Activated naive CD8-positive, alpha-beta T cell treated with anti-CD3 and anti-CD28 coated beads for 36 hours (primary cell): ENCODE measurements at places on chromosomes 12 and 14. TPM values are rescaled to one million over a fixed set of nuclear protein-coding genes. Genes with fewer than 3 reads are reported as not detected.
A peak's percentile ranks its signal among the peaks of the same experiment; 100 is the strongest.

Gene GLIPR1L1
- total RNA-seq = not detected

Gene KCNC2
- not detected for total RNA-seq

Gene CRIP1
- 87.3 TPM for total RNA-seq

Gene FAM161B
- total RNA-seq = 1.1 TPM

Gene MBD6
- total RNA-seq = 44.8 TPM

Gene LRRIQ1
- total RNA-seq = not detected

Gene ADAMTS20
- not detected for total RNA-seq

Gene PZP
- total RNA-seq = not detected

Gene TMEM253
- total RNA-seq = not detected

Gene CCDC88C
- 56.7 TPM for total RNA-seq

- peak; percentile 22 for DNase-seq
Measured at GRCh38 chr14:24298892-24299254, 707 bp downstream of the DHRS1 start.

DNA sequence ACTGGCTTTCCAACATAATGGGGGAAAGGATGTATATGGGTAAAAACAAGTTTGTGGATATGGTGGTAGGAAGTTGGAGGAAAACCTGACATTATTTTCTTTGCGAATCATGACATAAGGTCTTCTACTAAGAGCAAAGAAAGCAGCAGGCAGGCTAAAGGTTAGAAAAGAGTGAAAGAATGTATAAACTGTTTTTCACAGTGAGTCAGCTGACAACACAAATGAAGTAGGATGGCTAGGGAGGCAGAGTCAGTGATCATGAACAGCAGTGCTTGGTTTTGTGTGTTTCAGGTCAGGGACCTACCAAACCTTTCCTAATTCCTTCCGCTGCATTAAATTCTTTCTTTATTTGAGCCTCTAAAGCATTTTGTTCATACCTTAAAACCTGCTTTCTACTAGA is 46.3 kb upstream of the CATSPERB start:
- DNase-seq = no peak

DNA sequence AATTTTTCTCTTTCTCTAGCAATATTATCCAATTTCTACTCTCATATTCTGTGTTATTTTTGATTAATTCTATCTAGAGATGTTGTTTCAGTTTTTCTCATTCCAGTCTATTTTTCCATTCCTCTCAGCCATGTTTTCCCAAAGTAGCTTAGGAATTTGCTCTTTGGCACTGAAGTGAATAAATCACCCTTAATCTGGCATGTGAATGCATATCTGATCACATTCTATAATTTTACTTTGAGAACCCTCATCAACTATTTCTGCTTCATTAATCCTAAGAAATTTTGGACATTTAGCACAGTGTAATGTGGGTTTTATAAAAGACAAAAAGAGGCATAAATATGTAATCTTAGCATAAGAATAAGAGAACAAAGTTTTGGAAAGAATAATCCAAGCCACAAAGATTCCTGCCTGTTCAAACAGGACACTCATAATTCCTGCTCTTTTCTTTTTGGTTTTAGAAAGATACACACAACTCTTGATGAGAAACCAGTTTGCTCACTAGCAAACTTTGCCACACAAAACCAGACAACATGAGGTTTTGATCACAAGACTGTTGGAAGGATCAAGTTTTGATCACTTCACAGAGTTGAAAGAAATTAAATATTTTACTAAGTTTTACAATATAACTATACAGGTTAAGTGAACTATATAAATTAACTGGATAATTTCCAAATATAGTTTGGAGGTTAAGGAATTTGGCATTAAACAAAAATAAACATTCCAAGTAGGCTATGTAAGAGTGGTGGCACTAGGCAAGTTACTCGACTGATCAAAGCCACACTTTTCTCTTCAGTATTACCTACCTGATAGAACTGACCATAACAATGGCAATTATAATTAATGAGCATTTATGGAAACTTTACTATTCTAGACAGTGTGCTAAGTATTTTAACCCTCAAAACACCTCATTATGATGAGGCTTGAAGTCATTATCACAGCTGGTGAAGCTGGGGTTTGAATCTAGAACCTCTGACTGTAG is 226.6 kb upstream of the TMTC1 start:
- DNase-seq = no peak

GRCh38 chr12:101287357-101287756 is 7.5 kb downstream of the UTP20 start:
- DNase-seq = no peak

DNA sequence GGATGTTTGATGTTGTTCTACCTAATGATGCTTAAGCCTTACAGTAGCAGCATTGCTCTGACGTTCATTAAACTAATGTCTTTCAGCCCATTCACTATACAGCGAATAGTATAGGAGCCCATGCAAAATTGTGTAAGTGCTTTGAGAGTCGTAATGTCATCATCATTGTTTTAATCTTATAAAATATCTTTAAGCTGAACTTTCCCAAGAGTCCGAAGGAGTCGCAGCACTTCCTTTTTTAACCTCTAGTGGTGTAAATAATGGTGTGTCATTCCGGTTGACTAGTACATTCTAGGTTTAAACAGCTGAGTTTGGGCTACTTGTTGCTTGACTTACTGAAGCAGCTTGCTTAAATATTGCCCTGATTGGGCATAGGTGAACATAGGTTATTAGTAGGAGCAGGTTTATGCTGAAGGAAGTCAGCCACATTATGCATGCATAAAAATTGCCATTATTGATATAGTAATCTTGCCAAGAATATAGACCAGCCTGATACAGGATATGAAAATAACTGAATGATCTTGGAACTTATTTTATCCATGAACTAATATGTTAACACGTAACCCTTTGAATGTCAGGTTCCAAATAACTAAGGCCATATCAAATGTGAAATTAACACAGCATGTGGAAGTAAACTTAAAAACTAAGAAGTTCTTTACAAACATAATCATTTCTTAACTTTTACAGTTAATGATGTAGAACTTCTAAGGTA is 2.6 kb downstream of the WNK1 start:
- DNase-seq = no peak

GRCh38 chr12:979349-979748 is 11.7 kb upstream of the ERC1 start:
- no peak for DNase-seq

DNA sequence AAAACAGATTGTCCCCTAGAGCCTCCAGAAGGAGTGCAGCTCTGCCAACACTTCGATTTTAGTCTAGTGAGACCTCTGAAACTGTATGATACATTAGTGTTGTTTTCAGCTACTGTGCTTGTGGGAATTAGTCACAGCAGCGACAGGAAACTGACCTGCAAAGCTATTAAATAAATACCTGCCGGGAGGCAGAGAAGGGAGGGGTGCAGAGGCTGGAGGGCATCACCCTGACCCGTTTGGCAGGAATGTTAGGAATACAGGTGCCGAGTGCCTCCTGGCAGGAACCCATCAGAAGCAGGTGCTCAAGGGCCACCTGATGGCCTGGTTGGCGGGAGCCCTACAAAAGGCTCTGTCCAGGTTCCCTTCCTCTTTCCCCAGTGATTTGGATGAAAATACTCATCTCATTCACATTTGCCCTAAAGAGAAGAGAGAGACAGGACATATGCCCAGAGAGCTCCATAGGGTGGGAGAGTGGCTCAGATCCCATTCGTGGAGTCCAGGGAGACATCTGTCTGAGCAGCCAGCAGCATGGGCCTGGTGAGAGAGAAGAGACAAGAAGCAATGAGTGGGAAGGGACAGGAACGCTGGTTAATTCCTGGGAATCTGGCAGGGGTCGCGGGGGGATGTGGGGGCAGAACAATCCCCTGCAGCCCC is 44.6 kb downstream of the C14orf132 start:
- no peak for DNase-seq

DNA sequence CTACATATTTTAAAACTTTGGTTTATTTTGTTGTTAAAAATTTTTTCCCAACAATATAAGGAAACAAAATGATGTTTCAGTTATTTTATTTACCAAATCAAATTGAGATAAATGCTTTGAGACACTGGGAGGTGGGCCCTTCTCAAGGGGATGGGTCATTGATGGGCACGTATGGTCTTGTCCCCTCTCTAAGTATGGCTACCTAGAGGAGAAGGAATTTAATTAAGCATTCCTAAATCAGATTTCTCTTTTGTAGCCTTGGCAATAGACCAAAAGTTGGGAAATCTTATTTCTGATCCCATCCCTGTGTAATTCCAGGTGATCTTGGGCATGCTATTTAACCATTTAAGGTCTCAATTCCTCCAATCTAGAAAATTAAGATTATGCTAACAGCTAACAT is 79.0 kb downstream of the SCN8A start:
- DNase-seq = no peak

DNA sequence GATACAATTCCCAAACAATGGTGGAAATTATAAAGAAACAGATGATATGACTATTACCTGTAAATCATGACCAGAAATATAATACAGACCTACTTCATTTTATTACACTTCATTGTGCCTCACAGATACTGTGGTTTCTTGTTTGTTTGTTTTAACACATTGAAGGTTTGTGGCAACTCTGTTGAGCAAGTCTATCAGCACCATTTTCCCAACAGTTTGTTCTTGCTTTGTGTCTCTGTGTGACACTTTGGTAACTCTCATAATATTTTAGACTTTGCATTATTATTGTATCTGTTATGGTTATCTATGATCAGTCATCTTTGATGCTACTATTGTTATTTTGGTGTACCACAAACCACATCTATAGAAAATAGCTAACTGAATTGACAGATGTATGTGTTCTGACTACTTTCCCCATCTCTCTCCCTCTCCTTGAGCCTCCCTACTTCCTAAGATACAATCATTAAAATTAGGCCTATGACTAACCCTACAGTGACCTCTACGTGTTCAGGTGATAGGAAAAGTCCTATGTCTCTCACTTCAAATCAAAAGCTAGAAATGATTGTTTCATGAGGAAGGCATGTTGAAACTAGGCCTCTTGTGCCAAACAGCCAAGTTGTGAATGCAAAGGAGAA is 49.1 kb downstream of the FBXO33 start:
- no peak for DNase-seq

DNA sequence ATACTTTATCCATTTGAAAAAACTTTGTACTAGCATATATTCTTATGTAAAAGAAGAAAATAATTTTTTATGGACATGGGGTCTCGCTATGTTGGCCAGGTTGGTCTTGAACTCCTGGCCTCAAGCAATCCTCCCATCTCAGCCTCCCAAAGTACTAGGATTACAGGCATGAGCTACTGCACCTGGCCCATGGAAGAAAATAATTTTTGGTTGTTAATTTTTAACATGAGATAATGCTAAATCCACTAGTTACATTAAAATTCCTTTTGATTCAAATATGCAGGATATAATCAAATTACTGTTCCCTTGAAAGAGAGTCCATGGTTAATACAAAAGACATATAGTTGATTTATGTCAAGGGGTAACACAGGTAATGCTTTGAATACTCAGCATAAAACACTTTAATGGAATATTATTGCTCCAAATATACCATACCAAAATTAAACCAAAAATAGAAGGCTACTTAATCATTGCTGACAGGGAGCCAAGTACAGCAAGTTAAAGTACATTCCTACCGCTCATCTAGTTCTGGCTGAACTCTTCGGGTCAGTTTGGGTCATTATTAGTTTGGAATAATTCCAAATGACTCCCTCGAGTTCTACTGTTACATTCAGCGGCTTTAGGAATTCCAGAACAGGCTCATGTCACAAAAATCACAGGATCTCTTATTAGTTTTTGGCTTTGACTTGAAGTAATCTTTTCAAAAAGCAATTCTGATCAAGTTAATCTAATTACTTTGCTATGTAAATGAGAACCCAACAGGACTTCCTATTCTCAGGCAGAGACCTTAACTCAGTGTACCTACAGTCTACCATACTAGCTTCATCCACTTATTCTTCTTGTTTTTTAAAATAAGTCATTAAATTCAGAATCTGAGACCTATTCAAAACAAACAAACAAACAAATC is 6.1 kb downstream of the SOS2 start:
- no peak for DNase-seq

- DNase-seq = no peak
Measured at GRCh38 chr14:74064426-74064825, 19.8 kb downstream of the ALDH6A1 start.

DNA sequence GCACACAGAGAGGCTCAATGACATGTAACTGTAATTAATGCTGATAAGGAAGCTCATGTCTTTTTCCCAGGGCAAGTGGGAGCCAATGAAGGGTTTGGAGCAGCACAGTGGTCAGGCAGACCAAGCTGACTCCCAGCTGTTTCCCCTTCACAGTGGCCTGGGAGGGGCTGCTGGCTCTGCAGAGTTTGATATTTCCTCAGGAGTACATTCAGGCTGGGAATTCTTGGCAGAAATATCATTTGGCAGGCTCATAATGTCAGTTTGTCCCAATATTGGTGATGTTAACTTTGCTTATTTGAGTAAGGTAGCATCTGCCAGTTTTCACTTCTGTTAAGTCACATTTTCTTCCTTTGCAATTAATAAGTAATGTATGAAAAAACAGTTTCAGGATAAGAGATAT is 247.0 kb downstream of the EMP1 start:
- no peak for DNase-seq

- no peak for DNase-seq
Measured at GRCh38 chr14:101020834-101021370, 117.4 kb upstream of the RTL1 start.

DNA sequence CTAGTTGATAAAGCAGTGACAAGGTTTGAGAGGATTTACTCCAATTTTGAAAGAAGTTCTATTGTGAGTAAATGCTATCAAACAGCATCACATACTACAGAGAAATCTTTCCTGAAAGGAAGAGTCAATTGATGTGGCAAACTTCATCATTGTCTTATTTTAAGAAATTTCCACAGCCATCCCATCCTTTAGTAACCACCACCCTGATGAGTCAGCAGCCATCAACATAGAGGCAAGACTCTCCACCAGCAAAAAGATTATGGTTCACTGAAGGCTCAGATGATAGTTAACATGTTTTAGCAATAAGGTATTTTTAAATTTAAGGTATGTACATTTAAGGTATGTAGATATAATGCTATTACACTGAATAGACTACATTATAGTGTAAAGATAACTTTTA is 122.1 kb upstream of the ARHGAP5 start:
- DNase-seq = no peak

DNA sequence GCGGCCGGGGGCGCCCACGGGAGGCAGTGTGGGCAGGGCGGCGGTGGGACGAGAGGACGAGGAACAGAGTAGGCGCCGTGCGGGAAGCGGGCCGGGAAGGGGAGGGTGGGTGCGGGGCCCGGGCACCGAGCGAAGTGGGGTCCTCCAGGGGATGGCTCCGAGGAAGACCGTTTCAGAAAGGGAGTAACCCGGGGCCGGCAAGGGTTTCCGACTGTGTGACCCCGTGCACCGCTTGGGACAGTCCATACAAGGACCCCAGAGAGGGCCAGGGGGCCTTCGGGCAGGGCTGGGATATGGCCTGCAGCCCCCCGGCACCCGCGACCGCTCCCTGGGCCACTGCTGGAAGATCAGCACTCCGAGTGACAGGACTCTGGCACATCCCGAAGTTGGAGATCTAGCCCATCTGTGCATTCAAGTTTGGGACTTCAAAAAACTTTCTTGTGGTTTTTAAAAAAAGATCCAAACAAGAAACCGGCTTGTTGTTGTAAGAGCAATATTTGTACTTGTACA is 448 bp downstream of the TSPAN9 start:
- no peak for DNase-seq

DNA sequence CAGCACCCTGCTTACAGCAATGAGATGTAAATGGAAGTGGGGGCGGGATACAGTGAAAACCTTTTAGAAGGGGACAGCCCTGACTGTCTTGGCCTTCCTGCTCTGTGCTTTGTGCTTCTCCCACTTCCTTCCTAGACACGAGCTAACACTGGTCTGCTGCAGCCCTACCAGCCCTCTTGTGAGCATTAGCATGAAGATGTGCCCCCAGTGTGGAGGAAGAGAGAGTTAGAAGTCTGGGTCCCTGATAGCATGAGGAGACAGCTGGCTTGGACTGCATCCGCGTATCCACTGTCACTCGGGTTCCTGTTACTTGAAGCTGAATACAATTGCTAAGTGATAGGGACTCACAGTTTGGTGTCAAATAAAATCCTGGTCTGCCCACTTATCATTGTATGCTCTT is 248.1 kb upstream of the SOX5 start:
- no peak for DNase-seq
